Activated T-cell treated with anti-CD3 and anti-CD28 coated beads for 1 hour (primary cell): ENCODE measurements at places on chromosomes 7 and 10.

DNA sequence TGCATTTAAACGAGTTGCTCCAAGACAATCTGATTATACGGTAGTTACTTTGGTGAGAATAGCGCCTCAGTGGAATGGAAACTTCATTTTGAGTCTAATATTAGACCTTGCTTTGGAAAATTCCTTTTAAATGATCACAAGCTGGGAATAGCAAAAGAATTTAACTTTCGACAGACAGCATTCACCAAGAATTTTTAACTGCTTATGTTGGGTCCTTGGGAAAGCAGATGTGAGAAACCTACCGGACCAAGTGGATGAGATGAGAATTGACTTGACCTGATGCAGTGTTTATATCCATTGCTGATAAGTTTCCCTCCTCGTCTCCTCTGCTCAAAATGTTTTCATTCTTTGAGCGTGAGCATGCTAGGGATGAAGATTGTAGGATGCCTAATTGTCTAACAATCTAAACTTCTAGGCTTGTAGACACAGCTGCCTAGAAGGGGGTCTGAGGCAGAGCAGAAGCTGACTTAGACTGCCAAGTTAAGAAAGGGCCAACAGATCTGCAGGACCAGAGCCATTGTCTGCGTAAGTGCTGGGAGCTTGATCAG, 126.9 kb downstream of the CNNM2 start:
- no peak for DNase-seq

DNA sequence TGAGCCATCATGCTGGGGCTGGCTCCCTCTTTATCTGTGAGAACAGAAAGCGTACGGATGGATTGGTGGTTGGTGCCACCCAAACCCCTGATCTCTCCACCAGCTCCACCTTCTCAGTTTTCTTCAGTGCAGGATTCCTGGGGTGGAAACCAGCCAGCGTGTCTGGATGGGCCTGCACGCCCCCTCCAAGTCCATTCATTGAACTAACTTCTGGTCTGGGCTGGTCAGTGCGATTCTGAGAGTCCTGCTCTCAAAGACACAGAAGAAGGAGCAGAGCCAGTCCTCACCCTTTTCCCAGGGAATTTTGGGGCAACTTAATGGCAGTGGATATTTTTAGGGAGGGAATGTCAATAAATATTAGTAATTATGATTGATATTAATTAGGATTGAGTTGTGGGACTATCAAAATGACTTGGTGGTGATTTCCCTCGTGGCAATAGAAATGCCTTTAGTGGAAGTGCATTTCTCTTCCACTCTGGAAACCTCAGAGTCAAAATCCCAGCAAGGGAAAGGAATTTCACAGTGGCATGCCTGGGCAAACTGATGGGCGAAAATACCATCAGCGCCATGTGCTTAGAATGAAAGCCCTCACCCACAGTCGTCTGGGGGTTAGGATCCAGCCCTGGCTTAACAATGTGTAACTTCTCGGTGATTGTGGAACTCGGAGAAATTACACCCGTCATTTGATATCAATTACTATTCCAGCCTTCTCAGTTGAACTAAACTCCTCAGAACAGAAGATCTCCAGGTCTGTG, 69.3 kb upstream of the EEPD1 start:
- DNase-seq = no peak

GRCh38 chr10:1189166-1190051, 133.2 kb downstream of the WDR37 start:
- no peak for DNase-seq

GRCh38 chr7:142150356-142150755, 38.8 kb downstream of the MGAM2 start:
- no peak for DNase-seq

GRCh38 chr7:155144371-155144770, 74.2 kb downstream of the HTR5A start:
- no peak for DNase-seq

DNA sequence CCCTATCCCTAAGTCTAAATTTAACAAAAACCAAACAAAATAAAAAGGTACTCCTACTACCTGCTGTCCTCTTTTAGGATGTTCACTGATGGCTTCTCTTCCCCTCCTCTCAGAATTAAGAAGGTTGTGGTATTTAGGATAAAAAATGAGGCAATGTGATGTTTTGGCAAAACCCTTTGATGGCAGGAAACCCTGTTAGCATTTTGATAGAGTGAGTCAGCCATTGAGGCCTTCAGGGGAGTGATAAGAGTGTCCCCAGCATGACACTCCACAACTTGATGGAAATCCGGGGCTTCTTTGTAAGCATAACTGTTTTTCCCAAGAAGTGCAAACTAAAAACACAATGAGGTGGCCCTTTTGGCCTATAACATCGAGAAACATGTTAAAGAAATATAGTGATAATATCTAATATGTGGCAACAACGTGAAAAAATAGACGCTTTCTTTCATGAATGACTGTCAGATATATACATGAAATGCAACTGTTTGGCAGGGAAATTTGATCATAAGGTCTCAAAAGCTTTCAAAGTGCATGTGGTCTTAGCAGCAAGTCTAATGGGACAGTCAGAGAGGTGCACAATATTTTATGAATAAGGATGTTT, 55.0 kb downstream of the PRTFDC1 start:
- no peak for DNase-seq

DNA sequence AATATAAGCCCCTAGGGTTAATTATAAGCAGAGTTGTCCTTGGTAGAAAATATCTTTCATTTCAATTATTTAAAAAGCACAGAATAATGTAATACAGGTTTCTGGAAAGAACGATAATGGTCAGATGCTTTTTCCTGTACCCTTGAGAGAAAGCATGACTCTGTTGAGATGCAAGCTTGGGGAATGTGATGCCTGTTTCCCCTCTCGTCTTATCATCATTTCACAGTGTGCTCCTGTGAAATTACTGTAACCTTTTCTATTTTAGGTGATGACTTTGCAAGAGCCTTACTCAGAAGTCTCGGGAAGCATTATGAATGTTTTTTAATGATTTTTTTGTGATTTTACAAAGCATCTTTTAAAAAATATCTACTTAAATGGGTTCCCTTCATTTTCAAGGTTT, 243.0 kb downstream of the POLR1F start:
- DNase-seq = no peak

GRCh38 chr10:8331387-8331786, 276.9 kb downstream of the GATA3 start:
- no peak for DNase-seq

GRCh38 chr10:31340343-31340742, 21.3 kb downstream of the ZEB1 start:
- DNase-seq = no peak

DNA sequence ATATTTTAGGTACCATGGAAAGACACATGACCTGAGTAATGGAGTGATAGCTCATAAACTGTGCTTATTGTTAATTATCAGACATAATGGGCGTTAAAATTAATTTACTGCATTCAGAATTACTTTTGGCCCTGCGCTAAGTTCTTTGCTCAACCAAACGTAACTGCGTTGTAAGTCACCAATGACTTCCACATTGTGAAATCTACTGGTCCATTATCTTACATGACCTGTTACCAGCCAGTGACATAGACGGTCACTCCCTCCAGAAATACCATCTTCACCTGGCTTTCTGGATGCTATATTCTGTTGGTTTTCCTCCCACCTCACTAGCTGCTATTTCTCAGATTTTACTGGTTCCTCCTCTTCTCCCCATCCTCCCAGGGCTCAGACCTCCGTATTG, 5.0 kb upstream of the GIGYF1 start:
- no peak for DNase-seq

DNA sequence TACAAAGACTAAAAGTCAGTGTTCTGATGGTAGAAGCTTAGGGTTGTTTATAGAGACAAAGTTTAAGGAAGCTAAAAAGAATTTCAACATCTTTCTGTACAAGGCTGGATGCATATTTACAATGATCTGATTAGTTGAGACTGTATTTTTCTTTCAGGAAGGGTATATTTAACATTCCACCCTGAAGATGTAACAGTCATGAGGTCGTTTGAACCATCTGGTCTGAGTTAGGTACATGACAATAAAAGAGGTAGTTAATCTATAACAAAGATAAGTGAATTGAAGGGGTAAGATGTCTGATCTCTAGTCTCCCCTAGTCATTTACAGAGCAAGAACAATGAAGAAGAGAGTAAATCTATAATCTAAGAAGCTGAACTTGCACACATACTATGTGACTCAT, 821.2 kb downstream of the CNTNAP2 start:
- no peak for DNase-seq
